B cell (primary cell): ENCODE measurements at places on chromosomes 4 and X. TPM values are rescaled to one million over a fixed set of nuclear protein-coding genes. Genes with fewer than 3 reads are reported as not detected.
A peak's percentile ranks its signal among the peaks of the same experiment; 100 is the strongest.

GRCh38 chr4:88041626-88042025 lies 34.2 kb downstream of the PKD2 start:
- no peak overlapping the region for H3K27ac ChIP-seq
- H3K4me1 ChIP-seq: no peaks in the 10 kb centered on the region
- peaks cover 3% of the 10 kb centered on the region for H3K36me3 ChIP-seq
- no peak for DNase-seq
- no peak overlapping the region for H3K4me3 ChIP-seq

DNA sequence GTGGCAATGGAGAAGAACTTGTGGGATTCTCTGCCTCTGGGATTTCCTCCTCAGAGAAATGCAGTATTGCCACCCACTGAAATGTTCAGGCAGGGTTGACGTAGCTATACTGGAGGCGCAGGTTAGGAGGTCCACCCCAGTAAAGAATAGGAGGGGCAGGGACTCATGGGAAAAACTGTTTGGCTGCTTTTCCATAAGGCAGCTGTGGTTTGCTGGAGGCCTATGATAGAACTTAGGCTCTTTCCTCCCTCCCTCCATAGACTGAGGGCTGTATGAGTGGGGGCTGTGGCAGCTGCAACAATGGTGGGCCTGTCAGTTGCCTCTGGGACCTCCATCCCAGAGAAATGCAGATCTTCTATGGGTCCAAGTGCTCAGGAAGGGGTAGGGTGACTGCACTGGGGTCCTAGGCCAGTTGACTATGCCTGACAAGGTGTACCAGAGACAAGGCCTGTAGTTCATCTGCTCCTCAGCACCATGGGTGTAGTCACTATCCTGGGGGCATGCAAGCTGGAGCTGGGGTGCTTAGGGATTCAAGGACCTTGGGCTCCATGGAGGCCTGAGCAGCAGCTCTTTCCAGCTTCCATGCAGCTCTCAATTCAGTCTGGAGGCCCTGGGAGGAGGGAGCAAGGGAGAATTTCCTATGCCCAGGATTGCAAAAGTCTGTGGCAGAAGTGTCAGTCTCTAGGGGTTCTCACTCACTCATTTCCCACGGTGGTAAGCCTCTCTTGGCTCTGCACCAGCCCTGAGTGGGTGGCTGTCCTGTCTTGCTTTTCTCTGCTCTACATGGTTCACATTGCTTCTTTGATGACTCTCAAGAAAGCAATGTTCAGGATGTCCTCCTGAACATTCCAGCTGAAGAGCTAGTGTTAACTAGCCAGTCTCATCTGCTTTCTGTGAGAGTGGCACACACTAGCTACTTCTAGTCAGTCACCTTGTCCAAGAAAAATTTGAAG lies 353.0 kb downstream of the IDS start:
- no peaks in the 10 kb centered on the region for H3K36me3 ChIP-seq
- DNase-seq: no peak
- H3K4me1 ChIP-seq: no peaks in the 10 kb centered on the region
- H3K4me3 ChIP-seq: no peak overlapping the region

- no peaks in the 10 kb centered on the region for H3K4me1 ChIP-seq
- H3K27ac ChIP-seq: no peak overlapping the region
- no peaks in the 10 kb centered on the region for H3K27me3 ChIP-seq
These were observed 210.6 kb downstream of the CLCN4 start for GRCh38 chrX:10367406-10367805.

CXCL5 gene
- 0.17 TPM in 1 of 2 replicates, not detected in the other for polyA plus RNA-seq

GRCh38 chr4:80219301-80220025 lies 22.2 kb downstream of the PRDM8 start:
- H3K4me1 ChIP-seq: no peaks in the 10 kb centered on the region
- no peaks in the 10 kb centered on the region for H3K36me3 ChIP-seq
- DNase-seq: no peak
- H3K27me3 ChIP-seq: no peaks in the 10 kb centered on the region
- H3K4me3 ChIP-seq: no peak overlapping the region

- no peaks in the 10 kb centered on the region for H3K27me3 ChIP-seq
- H3K4me1 ChIP-seq: peaks cover 55% of the 10 kb centered on the region
- peak overlapping the region; percentile 88 for H3K27ac ChIP-seq
- H3K4me3 ChIP-seq: peak overlapping the region; percentile 19
These were observed 2.3 kb upstream of the SOWAHD start for GRCh38 chrX:119755981-119756533.

DNA sequence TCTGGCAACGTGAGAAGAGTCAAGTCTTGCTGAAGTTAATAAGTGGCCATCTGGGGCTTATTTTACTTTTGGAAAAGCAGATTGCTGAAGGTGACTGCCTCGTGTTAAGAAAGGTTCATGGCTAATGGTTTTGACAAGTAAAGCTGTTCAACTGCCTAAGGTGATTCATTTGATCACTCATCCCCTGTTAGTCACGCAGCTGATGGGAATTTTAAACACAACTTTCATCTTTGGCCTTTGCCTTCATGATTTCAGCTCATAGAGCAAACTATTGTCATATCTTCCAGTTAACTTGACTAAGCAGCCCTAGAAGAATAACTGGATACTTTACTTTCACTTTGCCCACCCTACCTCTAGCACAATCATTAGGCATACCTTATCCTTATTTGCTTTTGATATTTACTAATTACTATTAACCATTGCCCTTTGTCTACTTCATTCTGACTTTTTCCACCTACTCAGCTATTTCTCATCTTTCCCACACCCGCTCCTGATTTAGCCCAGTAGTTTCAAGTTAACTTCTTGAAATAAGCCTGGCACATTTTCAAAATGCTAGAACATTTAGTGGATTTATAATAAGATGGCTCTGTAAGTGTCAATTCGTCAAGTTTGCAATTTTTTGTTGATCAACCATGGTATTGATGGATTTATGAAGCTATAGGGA lies 170.6 kb upstream of the S100G start:
- H3K27ac ChIP-seq: no peak overlapping the region
- no peak for DNase-seq
- no peak overlapping the region for H3K4me3 ChIP-seq

NLRP2B gene
- 0.03 TPM in 1 of 2 replicates, not detected in the other for polyA plus RNA-seq

DNA sequence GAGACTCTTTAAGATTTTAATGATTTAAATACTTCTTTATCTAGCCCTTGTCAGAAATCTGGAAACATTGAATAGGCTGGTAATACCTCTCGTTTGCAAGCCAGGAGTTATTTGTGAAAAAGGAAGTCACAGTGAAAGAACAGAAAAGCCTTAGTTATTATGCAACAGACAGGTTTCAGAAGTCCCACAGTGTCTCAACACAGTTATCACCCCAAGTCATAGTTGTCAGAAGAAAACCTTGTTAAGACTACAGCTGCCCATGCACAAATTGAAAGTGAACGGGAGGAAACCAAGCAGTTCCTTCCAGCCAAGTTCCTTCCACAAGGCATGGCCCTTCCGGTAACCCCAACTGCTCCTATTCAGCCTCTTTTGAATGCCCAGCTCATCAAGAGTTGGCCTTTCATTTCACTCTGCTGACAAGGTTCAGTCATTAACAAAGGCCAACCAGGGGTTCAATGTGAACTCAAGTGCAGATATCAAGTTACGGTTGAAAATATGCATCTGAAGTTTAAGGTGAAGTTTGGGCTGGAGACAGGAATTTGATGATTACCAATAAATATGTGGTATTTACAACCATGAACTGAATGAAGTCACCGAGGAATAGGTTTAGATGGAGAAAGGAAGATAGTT lies 15.6 kb downstream of the ALPK1 start:
- peak overlapping the region; percentile 11 for H3K4me3 ChIP-seq
- peaks cover 17% of the 10 kb centered on the region for H3K4me1 ChIP-seq
- H3K27me3 ChIP-seq: no peaks in the 10 kb centered on the region

GRCh38 chr4:100164808-100165760 lies 25.2 kb downstream of the DDIT4L start:
- H3K4me1 ChIP-seq: peaks cover 5% of the 10 kb centered on the region
- no peaks in the 10 kb centered on the region for H3K36me3 ChIP-seq

SMIM10L2A gene
- polyA plus RNA-seq: 0.25 and 0.40 TPM in 2 replicates

DNA sequence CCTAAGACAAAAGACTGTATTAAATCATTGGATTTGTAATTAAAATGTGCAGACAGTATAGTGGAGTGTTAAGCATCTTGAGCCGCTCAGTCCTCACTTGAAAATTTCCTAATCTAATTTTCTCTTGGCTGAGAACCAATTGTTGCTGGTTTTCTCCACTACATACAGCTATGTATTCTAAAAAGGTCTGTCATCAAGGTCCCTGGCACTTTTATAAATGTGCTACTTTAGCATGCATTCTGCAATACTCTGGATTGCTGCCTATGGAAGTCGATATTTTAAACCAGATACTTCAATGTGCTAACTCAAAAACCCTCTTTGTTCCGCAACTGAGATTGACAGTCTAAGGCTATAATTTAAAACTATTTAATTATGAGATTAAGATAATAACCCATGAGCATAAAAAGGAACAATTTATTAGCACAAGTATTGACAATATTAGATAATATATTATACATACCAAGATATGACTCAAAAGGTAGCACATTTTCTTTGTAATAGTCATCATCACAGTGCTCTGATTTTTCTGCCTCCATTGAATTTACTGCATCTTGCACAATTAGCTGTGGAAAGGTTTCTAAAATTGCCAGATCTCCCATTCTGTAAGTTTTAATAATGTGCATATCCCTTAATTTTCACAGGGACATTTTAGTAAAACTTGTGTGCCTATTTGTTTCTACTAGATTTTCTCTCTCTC lies 815.1 kb downstream of the ADGRL3 start:
- no peaks in the 10 kb centered on the region for H3K4me1 ChIP-seq
- DNase-seq: no peak
- H3K4me3 ChIP-seq: no peak overlapping the region

DNA sequence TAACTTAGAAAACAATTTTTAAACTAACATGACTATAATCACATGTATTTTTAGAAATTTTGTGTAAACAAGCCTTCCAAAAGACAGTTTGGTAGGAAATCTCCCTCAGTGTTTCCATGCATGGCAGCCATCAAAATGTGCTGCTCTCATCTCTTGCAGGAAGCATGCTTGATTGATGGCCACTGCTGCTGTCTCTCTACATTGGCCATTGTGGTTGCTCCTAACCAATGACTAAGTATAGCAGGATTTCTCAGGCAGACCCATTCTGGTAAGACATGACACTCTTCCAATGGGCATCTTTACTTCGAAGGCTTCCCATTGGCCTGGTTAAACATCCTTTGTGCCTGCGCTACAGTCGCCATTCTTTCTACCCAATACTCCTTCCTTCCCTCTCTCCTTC lies 78.9 kb upstream of the GUCY1A1 start:
- H3K27me3 ChIP-seq: no peaks in the 10 kb centered on the region
- H3K27ac ChIP-seq: no peak overlapping the region
- no peaks in the 10 kb centered on the region for H3K36me3 ChIP-seq
- DNase-seq: no peak
- H3K4me1 ChIP-seq: no peaks in the 10 kb centered on the region
- H3K4me3 ChIP-seq: no peak overlapping the region

GRCh38 chr4:53559021-53559620 lies 32.2 kb downstream of the LNX1 start:
- no peaks in the 10 kb centered on the region for H3K4me1 ChIP-seq
- no peak overlapping the region for H3K4me3 ChIP-seq
- no peaks in the 10 kb centered on the region for H3K36me3 ChIP-seq
- DNase-seq: no peak
- H3K27me3 ChIP-seq: no peaks in the 10 kb centered on the region

GRCh38 chrX:9493936-9494335 lies 29.1 kb downstream of the TBL1X start:
- H3K4me1 ChIP-seq: no peaks in the 10 kb centered on the region
- no peak overlapping the region for H3K4me3 ChIP-seq
- DNase-seq: no peak
- no peaks in the 10 kb centered on the region for H3K36me3 ChIP-seq
- H3K27me3 ChIP-seq: no peaks in the 10 kb centered on the region

DNA sequence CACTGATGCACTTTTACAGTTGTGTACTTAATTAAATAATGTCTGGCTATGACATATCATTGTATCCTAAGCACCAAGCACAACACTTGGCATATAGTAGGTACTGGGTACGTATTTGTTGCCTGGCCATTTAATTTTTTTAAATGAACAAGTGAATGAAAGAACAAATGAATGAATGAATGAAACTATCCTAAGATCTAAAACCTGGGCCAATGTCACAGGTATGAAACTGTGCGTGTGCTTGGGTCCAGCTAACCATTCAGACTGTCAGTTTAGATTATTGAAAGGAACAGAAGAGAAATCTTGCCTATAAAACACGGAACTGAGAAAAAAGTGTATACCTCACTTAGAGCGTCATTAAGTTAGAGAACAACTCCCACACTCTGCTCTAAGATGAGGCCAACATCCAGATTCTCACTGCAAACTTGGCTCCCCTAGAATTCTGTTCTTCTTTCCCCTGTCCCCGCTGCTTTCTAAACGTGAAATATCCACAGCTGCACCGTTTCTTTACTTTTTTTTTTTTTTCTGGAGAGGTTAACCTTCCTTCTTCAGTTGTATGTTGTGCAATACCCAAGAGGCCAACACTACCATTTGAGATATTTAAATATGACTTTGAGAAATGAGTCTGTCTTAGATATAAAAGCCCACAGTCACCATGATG lies 17.3 kb upstream of the SEL1L3 start:
- peak overlapping the region; percentile 70 for H3K27ac ChIP-seq
- peaks cover 76% of the 10 kb centered on the region for H3K4me1 ChIP-seq
- no peak overlapping the region for H3K4me3 ChIP-seq
- no peaks in the 10 kb centered on the region for H3K36me3 ChIP-seq
- no peaks in the 10 kb centered on the region for H3K27me3 ChIP-seq
